CD4-positive, alpha-beta memory T cell (primary cell): ENCODE measurements at places on chromosomes 7 and 10.

DNA sequence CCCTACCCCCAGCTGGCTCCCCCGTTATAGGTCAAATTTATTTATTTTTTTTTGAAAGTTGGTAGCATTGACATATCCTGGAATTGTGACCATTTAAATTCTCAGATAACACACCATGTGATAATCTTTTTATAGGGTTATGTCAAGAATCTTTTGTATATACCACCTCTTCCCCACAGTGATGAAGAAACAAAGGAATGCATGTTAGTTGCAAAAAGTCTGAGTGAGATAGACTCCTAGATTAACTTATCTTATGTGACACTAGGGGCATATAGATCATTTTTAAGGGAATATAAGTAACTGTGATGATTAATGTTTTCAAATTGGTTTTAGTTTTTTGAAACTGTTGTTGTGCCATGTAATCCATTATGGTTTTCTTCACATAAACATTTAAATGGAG is 68.3 kb downstream of the MLLT10 start:
- DNase-seq: no peak

- DNase-seq: no peak
These were observed 70.1 kb upstream of the CABCOCO1 start for GRCh38 chr10:61592581-61592980.

- DNase-seq: no peak
These were observed 26.6 kb downstream of the SEMA3D start for GRCh38 chr7:85160223-85160622.

- peak; percentile 20 for DNase-seq
These were observed 18.1 kb upstream of the LIPK start for GRCh38 chr10:88687853-88688467.

- no peak for DNase-seq
These were observed 155.5 kb downstream of the BUB3 start for GRCh38 chr10:123309731-123310130.

DNA sequence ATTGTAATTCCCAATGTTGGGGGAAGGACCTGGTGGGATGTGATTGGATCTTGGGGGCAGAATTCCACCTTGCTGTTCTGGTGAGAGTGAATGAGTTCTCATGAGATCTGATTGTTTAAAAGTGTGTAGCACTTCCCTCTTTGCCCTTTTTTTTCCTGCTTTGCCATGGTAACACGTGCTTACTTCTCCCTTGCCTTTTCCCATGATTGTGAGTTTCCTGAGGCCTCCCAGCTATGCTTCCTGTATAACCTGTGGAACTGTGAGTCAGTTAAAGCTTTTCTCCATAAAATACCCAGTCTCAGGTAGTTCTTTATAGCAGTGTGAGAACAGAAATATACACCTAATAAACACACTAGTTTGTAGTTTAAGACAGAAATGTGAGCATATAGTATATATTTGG is 166.8 kb upstream of the MAGI2 start:
- DNase-seq: no peak
